RPMI7951 (cell line): ENCODE measurements at places on chromosomes 4 and X.

DNA sequence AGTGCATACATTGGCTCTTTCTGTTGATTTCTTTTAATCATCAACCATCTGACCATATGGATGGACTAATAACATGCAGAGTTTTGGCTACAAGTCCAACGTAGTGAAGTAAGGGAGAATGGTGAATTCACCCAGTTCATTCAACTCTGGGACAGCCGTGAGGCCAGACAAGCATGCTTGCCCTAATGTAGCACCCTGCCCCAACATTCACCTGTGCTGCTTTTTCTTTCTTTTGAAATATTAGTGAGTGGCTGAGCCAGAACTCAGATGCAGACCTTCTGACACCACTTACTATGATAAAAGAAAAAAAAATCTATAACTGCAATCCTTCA is 17.5 kb downstream of the ARSJ start:
- no peak for DNase-seq

DNA sequence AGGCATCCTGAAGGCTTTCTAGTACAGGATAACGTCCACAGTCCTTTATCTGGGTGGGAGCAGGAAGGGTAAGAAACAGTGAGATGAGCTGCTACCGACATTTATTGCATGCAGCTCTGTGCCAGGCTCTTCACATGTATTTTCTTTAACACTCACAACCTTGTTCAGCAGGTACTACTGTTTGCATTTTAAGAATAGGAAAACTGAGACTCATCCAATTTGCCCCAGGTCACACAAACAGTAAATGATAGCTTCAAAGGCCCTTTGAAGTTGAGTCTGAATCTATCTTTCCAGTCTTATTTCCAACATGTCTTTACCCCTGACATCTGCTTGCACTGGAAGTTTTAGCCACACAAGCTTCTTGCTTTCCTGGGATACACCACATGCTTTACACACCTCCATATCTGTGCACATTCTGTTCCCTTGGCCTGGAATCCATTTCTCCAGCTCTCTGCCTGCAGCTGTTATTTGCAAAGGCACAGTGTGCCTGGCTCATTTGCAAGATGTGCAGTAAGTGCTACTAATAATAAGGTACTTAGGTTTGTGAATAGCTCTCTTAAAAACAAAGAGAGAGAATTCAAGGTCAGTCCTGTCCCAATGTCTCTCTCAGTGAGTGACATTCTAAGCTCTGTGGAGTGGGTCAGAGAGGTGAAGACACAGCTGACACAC is 61.2 kb downstream of the METTL14 start:
- DNase-seq = no peak

DNA sequence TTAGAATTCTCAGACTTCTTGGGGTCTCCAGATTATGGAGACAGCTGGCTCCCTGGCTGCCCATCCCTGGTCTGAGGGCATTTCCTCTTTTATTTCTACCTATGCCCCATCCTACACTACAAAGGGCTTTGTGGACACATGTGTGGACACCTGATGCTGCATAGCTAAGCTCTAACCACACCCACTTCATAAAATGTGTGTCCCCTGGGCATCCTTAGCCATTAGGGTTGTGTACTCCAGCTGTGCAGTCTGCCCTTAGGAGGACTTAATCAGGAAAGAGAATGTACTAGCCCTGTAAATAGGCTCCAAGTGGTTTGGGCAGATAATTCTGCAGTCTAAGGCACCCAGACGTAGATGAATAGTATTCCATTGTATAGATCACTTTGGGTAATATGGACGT is 47.0 kb downstream of the COQ2 start:
- no peak for DNase-seq

- no peak for DNase-seq
Observed at GRCh38 chr4:38532908-38533499, 131.0 kb upstream of the KLF3 start.

DNA sequence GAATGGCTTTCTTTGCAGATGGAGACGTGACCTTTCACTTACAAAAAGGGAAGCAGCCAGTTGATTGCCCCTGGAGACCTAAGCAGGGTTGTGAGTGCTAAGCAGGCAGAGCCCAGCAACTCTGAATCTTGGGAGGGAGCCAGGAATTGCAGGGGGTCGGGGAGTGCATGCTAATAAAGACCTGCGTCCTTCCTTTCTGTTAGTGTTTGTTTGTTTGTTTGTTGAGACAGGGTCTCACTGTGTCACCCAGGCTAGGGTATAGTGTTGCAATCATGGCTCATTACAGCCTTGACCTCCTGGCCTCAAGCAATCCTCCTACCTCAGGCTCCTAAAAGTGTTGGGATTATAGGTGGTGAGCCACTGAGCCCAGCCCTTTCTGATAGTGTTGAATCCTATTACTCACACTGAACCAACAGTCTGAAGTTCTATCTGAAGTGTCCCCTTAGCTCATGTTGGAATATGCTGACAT is 137.4 kb downstream of the CEP135 start:
- DNase-seq = no peak

GRCh38 chr4:98474408-98474844 is 184.0 kb downstream of the TSPAN5 start:
- peak; percentile 53 for DNase-seq

GRCh38 chr4:126582737-126583136 is 1050.0 kb upstream of the INTU start:
- DNase-seq = no peak

DNA sequence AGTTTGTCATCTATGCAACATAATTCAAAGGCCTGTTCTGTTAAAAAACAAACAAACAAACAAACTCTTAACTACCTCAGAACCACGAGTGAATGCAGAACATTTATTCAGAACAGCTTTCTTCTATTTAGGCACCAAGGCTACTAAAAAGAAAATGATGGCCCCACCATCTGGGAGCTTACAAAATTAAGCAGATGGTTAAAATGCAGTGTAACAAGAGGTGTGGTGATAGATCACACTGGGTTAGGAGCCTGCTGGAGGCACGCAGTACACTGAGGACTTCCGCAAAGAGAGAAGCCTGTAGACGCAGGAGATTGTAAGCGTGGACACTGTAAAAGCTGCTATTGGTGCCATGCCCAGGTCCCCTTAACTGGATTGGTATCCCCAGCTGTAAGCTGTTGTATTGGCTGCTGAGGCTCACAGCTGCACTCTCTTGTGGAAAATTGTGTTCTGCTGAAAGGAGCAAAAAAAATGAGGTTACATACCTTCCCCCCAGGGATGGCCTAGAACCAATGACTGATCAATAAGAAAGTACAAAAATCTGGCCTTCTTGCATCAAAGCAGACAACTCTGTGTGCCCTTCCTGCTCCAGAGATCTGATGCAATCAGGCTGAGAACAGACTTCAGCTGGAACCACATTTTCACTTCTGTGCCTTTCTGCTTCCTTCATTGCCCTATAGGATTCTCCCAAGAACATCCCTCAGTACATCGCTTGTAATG is 60.0 kb downstream of the SHROOM3 start:
- DNase-seq = no peak

DNA sequence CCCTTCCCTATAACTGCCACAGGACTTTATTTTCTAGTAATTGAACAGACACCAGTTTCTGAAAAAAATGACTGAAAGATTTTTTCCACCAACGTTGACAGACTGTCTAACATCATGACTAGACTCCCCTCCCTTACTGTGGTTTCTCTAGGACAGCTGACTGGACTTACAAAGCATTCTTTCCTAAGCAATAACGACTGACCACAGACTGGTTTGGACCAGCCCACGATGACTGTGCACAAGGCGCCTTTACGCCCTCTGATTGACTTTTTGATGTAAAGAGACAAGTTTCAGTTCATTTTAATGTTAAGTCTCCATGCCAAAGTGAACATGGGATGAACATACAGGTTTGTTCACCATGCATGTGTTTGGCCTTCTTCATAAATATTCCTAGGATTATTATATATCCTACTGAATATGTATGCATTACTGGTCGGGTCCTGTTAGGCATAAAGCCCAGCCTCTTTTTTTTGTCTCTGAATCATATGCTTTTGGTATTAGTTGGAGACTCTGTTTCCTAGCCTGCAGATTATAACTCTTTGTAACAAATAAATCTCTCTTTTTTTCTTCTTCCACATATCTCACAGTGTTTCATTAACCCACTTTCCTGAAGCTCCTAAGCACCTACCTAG is 50.5 kb upstream of the UGT2B4 start:
- DNase-seq = no peak

DNA sequence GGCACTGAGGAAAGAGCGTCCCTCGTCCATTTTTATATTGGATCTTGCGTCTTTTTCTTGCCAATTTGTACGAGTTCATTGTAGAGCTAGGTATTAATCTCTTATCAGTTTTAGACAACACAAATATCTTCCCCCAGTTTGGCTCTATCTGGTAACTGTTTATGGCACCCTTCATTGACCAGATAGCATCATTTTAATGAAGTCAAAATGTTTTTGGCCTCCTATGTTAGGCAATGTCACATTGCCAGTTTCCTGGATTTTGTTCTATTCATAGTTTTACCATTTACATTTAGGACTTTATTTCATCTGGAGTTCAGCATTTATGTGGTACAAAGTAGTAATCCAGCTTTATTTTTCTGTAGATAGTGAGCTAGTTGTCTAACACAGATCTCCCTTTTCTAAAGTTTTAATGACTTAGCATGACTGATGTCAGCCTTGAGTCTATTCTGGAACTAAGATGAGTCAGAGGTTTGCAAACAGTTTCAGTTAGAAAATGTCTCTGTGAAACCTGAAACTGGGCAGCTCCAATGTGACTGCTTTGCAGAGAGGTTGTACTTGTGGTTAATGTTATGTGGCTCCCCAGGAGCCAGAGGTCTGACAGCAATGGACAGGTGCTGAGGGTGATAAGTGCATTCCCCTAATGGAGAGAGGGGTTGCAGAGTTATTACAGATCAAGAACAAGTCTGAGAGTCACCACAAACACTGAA is 5.3 kb upstream of the STBD1 start:
- DNase-seq = peak; percentile 81

DNA sequence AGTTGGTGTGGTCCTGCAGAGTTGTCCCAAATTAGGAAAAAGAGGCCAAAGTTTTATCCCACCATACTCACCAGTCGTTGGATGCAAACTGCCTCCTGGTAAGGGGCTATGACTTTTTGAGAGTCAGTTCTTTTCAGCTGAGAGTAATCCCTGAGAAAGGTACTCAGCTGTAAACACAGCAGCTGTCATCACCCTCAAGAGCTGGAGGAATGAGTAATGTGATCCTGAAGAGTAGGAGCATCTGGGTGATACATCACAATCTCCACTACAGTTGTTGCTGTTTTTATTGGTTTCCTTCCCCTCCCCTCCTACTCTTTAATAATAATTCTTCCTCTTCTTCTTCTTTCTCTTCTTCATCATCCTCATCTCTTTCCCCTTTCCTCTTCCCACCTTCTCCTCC is 5.7 kb downstream of the MAGEE1 start:
- DNase-seq = no peak

- no peak for DNase-seq
Observed at GRCh38 chrX:154710309-154710708, 40.6 kb downstream of the GAB3 start.

DNA sequence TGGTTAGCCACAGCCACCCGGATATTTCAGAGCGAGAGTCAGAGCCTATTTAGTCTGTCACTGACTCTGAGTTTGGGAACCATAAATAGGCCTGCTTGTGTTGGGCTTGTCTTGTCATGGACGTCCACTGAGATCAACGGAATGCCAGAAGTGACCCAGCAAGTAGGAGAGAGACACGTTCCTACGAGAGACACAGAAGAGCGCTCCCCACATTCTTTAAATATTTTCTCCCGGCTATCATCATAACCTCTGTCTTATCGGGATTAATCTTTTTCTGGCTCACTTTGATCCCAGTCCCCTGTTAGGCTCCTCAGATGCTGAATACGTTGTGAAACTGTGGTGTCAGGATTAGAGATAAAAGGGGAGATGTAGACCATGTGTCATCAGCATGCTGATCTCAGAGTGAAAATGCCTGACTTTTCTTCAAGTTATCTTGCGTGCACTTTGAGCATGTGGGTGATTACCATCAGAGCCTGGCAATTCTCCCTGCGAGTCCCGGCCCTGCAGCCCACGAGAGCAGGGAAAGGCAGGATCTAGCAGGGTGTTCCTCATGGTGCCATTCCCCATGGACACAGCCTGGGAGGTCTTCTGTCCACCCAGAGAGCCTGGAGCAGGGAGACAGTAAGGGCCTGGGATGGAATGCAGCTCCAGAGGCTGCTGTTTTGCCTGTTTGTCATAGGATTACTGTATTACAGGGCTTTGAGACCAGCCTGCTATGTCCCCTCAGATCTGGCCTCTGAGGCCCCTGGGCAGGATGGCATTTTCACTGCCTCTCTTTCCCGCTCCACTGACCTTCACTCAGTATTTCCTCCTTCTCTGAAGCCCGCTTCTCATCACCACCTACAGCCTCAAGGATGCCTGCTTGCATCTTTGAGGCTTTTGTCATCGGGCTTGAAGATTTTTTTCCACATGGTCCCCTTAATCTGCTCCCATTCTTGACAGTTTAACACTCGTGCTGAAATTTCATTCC is 2.8 kb upstream of the TENM3 start:
- DNase-seq = peak; percentile 94

- DNase-seq = no peak
Observed at GRCh38 chrX:30666094-30666493, 12.9 kb downstream of the GK start.

DNA sequence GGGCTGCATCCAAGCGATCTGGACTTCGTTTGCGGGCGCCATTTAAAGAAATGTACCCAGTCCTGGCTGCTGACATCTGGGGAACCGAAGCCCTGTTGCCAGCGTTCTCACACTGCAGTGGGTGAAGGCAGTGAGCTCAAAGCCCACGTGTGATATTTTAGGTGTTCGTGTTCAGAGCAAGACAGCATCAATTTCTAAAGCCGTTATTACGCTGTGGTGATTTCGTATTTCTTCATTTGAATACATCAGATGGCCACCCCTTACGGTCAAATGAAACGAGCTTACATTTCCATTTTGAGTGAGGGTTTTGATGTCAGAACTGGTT is 376 bp upstream of the C4orf36 start:
- DNase-seq = no peak

DNA sequence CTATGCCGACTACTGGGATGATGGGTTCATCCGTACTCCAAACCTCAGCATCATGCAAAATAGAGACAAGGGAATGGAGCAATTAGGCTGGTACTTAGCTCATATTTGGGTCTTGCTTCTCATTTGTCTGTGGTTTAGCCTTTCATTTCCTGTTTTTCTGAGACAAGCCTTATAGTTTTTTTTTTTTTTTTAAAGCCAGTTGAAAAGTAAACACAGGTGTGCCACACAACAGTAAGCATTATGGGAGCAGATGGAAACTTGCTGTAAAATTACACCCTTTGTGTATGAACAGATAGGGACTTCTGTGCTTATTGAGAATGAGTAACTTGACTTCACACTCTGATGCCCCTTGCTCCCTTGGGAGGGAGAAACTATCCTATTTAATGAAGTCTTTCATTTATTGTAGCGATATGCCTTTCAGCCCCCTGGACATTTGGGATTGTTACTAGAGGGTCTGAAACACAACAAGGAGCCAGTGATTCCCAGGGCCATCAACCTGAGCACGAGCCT is 13.7 kb downstream of the RASSF6 start:
- no peak for DNase-seq

DNA sequence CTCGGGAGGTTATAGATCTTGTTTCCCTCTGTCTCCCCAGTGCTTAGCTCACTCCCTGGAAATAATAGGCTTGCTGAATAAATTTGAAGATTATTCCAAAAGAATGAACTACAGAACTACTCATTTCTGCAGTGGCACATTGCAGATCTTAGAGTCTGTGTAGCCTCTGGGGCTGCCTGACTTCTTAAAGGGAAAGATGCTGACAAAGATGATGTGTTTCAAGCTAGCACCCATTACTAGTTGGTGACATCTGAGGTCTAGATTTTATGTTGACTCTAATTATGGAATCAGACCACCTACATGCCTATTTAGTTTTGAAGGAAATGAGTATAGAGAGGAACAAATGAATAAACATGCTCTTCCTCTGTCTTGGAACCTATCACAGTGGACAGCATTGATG is 123.7 kb upstream of the KCNIP4 start:
- no peak for DNase-seq
